PC-3 (cell line): ENCODE measurements at places on chromosomes 5 and 9. TPM values are rescaled to one million over a fixed set of nuclear protein-coding genes. Genes with fewer than 3 reads are reported as not detected.

The GLRA1 gene
- not detected in 2 replicates for total RNA-seq

The SMIM33 gene
- total RNA-seq, result not detected in 2 replicates

The DMGDH gene
- total RNA-seq, result 0.35 TPM in 1 of 2 replicates, not detected in the other

The WWC1 gene
- 31.8 and 44.2 TPM in 2 replicates for total RNA-seq

The EQTN gene
- total RNA-seq, result not detected in 2 replicates

The SLC1A1 gene
- 3.2 and 4.8 TPM in 2 replicates for total RNA-seq

DNA sequence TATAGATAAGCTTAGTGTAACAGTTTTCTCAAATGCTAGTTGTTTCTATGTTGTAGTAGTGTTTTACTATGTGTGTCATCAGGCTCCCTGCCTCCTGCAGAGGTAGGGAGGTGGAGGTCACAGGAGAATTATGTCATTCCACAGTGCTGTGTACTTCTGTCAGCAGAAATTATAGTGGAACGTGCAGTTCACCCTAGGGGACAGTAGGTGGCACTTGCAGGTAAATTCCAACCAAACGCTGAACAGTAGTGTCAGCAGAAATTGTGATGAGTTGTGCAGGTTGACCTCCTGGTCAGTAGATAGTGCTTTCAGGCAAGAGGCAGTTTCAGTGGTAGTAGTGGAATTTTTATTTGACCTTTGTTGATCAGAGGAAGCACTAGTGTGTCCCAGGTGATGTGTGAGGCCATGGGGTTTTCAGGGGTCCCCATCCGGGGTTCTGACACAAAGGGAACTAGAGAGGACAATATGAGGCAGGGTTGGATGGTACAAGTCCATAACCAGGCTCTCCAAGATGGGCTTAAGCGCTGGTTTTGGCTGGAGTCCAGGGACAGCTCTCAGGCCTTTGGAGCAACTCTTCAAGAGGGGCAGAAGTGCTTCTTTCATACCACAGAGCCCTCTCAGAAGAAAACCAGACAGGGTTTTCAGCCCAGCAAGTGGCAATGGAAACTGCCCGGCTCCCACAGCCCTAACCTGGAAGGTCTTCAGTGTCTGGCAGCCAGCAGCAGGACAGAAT lies 402.9 kb downstream of the CYLC2 start:
- DNase-seq, result peak; percentile 45

DNA sequence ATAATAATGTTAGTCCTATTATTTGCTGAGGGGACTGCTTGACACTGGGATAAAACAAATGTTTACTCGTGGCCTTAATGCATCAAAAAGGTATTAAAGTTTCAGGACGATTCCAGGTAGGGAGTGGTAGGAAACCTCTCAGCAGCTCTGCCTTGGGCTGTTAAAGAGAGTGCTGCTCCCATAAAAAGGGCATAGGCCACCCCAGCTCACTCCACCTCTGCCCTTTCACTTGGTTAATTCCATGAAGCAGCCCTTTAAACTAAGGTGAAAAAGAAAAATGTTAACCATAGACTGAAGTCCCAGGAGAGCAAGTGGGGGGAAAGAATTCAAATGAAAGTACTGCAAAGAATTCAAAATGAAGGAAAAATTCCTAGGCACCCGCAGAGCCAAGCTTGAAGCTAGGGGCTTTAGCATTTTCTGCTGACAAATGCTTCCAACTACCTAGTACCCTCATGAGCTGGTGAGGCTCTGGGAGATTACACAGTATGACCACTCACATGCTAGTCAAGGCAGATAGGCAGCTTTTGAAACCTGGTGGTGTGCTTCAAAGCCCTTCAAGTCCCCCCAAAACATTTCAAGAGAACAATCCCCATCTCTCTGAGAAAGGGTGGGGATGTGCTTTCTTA lies 8.5 kb downstream of the KLF9 start:
- no peak for DNase-seq

DNA sequence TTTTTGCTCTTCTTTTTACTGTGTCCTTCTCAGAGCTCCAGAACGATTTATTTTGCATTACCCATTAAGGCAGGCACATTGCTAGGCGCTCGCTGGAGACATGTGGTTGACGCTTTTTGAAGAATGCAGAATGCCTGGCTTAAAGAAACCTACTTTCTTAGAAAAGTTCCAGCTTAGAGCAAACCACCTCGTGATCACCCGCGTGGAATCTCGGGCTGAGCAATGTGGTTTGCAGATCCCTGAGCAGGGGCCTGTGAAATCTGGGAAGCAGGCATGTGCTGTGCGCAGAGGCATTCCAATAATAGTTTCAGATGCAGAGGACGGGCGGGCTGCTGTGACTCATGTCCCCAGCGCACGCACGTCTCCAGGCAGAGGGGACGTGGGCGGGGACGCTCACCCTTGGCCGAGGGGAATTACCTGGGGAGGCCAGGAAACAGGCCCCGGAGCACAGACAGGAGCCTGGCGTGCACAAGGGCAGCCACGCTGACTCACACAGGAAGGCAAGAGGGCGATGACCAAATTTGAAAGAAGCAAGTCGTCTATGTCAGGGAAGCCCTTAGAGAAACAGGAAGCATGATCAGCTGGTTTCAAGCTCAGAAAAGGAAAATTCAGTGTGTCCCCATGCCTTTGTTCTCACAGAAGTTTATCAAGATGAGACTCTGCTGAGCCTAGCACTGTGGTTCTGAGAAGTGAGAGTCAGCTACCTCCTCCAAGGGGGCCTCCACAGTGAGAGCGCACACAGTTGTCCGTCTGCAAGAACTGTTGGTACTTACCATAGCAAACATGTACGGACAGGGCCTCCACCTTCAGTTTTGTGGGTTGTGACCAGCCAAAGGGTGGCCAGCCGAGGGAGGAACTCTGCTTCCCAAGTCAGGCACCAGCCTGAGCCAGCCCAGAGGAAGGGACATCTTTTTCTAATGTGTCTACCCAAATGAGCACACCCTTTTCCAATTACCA lies 218.6 kb downstream of the PIK3R1 start:
- peak; percentile 78 for DNase-seq

DNA sequence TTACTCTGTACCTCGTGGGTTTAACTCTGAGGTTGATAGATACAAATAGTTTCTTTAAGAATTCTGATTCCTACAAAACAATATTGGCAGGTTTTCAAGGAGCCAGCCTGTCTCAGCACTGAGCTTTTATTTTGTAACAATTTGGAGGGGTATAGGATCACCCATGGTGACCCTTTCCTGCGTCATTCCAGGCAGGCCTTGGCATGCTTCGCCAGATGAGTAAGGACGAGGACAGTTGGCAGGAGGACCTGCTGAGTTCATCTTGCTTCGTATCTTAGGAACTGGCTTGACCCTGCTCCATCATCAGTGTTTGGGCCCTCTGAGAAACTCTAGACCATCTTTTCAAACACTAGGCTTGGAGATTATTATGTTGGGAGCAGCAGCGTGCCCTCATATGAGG lies 17.9 kb downstream of the ZNF462 start:
- peak; percentile 41 for DNase-seq

DNA sequence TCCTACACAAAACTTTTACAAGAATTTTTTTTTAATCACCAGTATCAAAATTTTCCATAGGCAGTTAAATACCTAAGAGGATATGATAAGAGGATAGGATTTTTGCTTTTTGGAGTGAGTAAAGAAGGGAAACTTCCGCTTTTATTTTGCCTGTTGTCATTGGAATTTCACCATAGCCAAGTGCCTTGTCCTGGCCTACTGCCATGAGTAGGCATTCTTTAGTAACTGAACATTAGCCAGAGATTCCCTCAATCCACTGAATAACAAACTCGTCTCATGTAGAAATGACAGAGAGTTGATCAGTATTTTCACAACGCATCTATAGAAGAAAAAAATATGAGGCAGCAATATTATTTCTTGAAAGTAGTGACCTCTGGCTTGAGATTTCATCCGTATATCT lies 289.6 kb upstream of the ADAMTSL1 start:
- no peak for DNase-seq

DNA sequence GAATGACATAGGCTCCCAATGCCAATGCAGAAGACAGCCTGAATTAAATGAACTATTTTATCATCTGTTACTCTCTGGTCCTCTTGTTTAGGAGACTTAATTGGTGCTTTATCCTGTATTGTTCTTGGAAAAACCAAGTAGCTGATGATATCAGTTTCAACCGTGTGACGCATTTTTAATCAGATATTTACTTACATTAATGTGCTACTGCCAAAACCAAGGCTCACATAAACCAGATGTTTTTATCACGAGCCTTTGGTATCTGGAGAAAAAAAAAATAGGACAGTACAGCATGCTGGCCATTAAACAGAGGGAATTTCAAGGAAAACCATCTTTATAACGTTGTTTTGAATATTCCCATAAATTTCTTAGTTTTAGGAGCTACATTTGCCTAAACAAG lies 90.1 kb downstream of the ICE1 start:
- no peak for DNase-seq

DNA sequence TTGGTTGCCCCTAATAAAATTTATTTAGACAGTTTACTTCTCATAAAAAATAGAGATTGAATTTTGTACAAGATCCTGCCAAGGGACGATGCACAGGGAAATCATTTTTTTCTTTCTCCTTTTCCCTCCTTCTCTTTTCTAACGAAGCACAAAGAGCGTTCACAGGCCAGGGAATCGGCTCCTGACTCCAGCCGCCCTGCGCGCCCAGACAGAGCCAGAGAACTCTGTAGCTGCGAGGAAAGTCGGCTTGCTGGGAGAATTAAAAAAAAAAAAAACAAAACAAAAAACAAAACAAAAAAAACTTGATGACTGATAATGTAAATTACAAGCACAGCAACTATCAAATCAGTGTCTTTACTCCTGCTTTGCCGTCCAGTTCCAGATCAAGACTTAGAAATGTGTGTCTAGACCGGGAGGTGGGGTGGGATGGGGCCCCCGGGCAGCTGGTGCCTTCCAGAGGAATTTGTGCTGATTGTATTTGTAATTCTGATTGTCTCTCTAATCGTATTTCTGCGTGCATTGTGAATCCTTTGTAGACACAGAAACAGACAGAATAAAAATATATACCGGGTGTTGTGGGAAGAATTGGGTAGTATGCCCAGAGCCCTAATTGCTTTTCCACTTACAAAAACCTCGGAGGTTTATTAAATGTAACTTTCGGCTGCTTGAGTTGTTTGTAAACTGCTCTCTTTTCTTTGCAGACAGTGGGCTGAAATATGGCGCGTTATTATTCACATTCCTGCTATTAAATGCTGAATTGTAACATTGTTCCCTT lies 3.6 kb upstream of the OTP start:
- DNase-seq, result no peak

GRCh38 chr9:82153032-82153431 lies 164.5 kb downstream of the SPATA31D1 start:
- DNase-seq, result no peak

- DNase-seq, result peak; percentile 45
Observed at GRCh38 chr5:142474431-142475094, 149.7 kb upstream of the SPRY4 start.

- no peak for DNase-seq
Observed at GRCh38 chr5:163885117-163885516, 379.7 kb downstream of the MAT2B start.

DNA sequence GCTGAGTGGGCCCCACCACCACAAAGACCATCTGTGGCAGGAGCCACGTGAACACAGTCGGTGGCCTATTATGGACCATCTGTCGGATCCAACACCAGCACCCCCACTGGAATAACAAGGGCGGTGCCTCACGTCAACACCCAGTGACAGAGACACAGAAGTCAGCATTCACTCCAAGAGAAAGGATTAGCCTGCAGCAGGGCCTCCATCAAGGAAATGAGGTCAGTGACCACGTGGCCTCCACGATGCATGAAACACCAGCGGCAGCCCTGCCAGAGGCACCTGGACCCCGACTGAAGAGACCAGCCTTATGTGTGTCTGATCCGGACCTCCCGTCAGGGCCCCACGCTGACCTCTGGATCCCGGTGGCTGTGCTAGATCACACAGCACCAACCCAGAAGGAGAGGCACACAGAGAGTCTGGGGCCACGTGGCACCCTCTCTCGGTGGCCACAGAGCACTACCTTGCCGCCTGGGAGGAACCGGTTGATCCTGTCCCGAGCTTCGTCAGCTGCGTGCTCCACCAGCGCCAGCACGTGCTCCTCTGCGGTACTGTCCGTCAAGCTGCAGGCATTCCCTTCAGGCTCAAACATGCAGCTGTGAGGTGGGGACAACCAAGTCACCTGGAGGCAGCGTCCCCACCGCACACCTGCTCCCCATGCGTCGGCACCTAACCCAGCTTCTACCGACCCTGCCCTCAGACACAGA lies 9.0 kb downstream of the BRD9 start:
- DNase-seq, result no peak

DNA sequence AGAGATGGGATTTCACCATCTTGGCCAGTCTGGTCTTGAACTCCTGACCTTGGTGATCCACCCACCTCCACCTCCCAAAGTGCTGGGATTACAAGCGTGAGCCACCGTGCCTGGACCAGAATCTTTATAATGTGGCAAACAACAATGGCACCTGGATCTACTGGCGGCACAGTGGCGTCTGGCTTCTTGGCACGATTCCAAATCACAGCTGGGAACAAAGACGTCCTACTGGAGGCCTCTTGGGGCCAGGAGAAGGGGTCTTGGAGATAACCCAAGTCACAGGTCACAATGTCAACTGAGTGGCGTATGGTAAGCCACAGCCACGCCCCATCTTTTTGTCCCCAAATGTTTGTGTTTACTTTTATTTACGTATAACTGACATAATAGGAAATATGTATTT lies 77.8 kb upstream of the RAPGEF1 start:
- DNase-seq, result no peak

GRCh38 chr5:15014809-15015208 lies 143.2 kb upstream of the ANKH start:
- DNase-seq, result no peak

- DNase-seq, result no peak
Observed at GRCh38 chr5:14730466-14730865, 65.9 kb downstream of the OTULIN start.

- DNase-seq, result no peak
Observed at GRCh38 chr5:1500411-1501091, 23.2 kb downstream of the LPCAT1 start.

- DNase-seq, result no peak
Observed at GRCh38 chr5:18023986-18024385, 389.7 kb downstream of the TAF11L14 start.

GRCh38 chr5:54590824-54591223 lies 73.3 kb downstream of the SNX18 start:
- DNase-seq, result no peak

GRCh38 chr9:3012842-3013241 lies 168.9 kb upstream of the PUM3 start:
- no peak for DNase-seq

- DNase-seq, result no peak
Observed at GRCh38 chr9:83491995-83492394, 46.2 kb downstream of the FRMD3 start.

GRCh38 chr5:160500786-160501779 lies 79.4 kb downstream of the PTTG1 start:
- DNase-seq, result no peak
